ENCODE measurements at places on chromosomes 7 and 10. TPM values are rescaled to one million over a fixed set of nuclear protein-coding genes. Genes with fewer than 3 reads are reported as not detected.

DNMBP gene
- total RNA-seq = 38.4 TPM

CLDN4 gene
- total RNA-seq = 932 TPM

DNA sequence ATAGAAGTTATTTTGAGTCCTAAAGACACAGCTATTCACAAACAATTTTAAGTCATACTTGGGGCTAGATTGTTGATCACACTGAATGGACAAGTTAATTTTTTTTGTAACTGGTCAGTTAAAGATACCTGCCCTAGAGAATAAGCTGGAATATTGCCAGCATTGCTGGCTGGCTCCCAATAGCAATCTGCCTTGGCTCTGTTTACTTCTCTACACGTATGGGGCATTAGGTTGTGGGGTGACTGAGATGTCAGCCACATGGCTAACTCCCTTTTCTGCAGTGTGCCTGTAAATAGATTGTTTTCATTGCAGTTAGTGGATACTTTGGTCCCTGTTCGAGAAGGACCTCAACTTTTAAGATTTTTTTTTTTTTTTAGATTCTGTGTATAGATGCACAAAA lies 128.2 kb downstream of the SEMA3E start:
- H3K27me3 ChIP-seq = no peaks in the 10 kb centered on the region
- H3K4me3 ChIP-seq = no peak overlapping the region
- DNase-seq = no peak

DNA sequence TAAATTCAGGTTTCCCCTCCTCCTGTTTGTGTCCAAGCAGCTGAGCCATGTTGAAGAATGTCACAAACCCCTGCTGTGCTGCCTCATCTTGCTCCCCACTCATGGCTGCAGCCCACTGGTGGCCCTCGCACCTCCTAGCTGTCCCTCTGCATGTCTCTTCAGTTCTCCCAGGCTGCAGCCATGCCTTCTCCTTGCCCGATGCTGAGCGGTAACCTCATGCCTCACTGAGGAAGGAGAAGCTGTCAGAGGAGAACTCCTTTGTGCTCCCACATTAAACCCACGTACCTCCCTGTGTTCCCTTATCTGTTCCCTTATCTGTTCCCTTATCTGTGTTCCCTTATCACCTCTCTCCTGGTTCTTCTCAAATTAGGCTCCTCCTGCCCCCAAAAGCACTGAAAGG lies 10.3 kb upstream of the FRMPD2 start:
- DNase-seq = no peak
- H3K4me1 ChIP-seq = no peaks in the 10 kb centered on the region
- H3K27me3 ChIP-seq = no peaks in the 10 kb centered on the region
- no peak overlapping the region for H3K4me3 ChIP-seq

DNA sequence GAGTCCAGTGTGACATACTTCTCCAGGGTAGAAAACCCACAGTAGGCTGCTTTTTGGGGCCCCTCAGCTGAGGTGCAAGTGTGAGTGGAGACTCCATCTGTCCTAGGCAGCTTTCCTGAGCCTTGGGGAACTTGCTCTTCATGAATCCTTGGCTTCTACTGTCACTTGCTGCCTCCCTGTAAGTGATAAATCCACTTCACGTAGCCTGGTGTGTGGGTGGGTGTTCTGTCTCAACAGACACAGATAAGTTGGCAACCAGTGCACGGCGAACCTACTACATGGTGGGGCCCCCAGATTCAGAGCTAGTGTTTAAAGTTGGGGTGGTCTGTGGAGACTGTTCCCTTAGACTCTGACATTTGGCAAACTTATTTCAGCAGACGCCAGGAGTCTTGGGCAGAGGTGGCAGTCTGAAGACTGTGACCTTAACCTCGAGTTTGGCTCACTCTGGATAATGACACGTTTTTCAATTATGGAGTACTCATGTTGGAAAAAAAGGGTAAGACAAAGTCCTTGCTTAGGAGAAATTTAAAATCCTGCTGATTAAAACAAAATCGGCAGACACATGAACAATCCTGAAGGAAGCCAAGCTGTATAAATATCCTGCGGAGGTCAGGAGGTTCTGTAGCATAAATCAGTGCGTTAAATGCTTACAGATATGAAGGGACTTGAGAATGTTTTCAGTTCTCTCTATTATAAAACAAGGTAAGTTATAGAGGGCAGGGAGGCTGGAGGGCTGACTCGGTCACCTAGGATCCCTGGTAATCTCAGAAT lies 376.9 kb downstream of the PHTF2 start:
- H3K4me1 ChIP-seq = no peaks in the 10 kb centered on the region
- H3K36me3 ChIP-seq = no peaks in the 10 kb centered on the region
- H3K4me3 ChIP-seq = no peak overlapping the region
- no peak for DNase-seq
- H3K27ac ChIP-seq = no peak overlapping the region
- no peaks in the 10 kb centered on the region for H3K27me3 ChIP-seq

DNA sequence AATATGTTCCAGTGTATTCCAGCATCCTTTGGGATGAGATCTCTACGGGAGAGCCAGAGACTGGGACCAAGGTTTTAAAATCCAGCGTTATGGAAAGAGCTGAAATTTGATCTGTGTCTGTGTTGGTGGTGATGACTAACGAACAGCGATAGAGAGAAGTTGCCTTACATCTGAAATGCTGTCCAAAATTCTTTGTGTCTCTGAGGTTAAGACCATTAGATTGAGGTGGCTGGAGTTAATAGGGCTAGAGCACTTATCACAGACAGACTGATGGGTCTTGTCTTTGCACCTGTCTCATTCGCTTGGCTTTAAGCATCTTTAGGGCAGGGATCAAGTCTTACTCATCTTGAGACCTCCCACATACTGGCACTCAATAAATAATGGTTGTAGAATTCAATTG lies 41.0 kb upstream of the RAPGEF5 start:
- no peaks in the 10 kb centered on the region for H3K27me3 ChIP-seq
- no peak overlapping the region for H3K4me3 ChIP-seq
- DNase-seq = no peak

DNA sequence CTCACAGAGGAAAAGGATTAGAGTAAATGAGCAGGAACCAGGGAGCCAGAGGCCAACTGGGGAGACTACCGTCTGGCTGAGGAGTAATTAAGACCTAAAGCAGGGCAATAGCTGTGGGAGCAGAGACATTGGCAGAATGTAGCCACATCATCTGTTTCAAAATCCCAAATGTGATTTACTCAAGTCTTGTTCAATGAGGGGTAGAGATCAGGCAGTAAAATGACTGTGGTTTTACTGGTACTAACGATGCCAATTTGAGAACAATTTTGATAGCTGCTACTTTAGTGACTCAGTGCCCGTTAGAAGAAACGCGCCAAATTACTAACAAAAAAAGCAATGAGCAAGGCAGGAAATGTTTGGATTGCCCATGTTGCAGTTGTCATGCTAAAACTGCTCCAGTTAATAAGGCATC lies 12.7 kb upstream of the MIOS start:
- H3K4me3 ChIP-seq = no peak overlapping the region
- H3K4me1 ChIP-seq = no peaks in the 10 kb centered on the region
- DNase-seq = no peak
- H3K36me3 ChIP-seq = no peaks in the 10 kb centered on the region

DNA sequence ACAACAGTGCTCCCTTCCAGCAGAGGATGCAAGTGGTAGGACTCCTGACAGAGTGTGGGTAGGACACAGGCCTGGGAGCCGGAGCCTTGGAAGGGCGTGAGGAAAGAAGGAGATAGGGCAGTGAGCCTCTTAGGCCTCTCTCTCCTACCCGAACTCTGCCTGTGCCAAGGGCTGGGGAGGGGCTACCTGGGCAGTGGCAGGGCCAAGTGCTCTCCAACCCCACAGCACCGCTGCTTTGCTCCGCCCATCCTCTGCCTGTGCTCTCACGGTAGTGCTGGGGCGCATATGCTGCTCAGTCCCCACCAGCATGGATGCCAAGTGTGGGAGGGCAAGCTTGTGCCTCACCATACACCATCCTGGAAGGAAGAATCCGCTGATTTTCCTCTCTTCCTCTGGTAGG lies 7.5 kb downstream of the FAM131B start:
- H3K27ac ChIP-seq = no peak overlapping the region
- no peaks in the 10 kb centered on the region for H3K27me3 ChIP-seq
- H3K4me3 ChIP-seq = no peak overlapping the region
- no peaks in the 10 kb centered on the region for H3K4me1 ChIP-seq

DNA sequence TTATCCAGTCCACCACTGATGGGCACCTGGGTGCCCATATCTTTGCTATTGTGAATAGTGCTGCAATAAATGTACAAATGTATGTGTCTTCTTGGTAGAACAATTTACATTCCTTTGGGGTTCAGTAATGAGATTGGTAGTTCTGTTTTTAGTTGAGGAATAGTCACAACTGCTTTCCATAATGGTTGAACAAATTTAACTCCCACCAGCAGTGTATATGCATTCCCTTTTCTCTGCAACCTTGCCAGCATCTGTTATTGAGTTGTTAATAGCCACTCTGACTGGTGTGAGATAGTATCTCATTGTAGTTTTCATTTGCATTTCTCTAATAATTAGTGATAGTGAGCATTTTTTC lies 27.8 kb downstream of the COA1 start:
- H3K27ac ChIP-seq = no peak overlapping the region
- no peak overlapping the region for H3K4me3 ChIP-seq
- H3K27me3 ChIP-seq = no peaks in the 10 kb centered on the region
- no peaks in the 10 kb centered on the region for H3K36me3 ChIP-seq
- DNase-seq = no peak
- no peaks in the 10 kb centered on the region for H3K4me1 ChIP-seq

- no peaks in the 10 kb centered on the region for H3K27me3 ChIP-seq
- no peaks in the 10 kb centered on the region for H3K4me1 ChIP-seq
- no peak for DNase-seq
- no peak overlapping the region for H3K4me3 ChIP-seq
- H3K27ac ChIP-seq = no peak overlapping the region
- H3K36me3 ChIP-seq = no peaks in the 10 kb centered on the region
Measured at GRCh38 chr7:97457054-97457453, 274.8 kb upstream of the TAC1 start.

- no peaks in the 10 kb centered on the region for H3K4me1 ChIP-seq
- no peaks in the 10 kb centered on the region for H3K27me3 ChIP-seq
- no peak overlapping the region for H3K27ac ChIP-seq
- H3K4me3 ChIP-seq = no peak overlapping the region
- no peak for DNase-seq
Measured at GRCh38 chr7:593324-594115, 73.9 kb upstream of the PDGFA start.
